Activated CD4-positive, alpha-beta T cell treated with anti-CD3 and anti-CD28 coated beads, Interleukin-2, amount 10 ng/mL, durations not matched to agents 24 days and 14 days (primary cell): ENCODE measurements at places on chromosomes 16 and 17.

DNA sequence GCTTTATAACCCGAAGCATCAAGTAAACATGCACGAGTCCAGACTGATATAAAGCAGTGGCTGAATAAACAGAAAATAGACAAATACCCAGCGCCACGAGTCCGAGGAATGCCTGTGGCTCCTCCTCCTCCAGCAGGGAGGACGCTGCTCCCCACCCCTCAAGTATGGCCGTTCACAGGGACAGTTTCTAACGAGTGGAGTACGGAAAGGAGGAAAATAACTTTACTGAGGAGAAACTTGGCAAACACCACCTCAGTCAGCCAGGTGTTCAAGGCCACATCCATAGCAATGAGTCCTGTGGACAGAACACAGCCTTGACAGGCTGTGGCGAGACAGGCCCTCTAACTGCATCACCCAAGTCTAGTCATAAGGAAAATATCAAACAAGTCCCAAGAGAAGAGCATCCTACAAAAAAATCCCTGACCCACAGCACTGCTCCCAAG is 9.2 kb downstream of the ZDHHC7 start:
- peak overlapping the region; percentile 56 for H3K27ac ChIP-seq
- no peak for DNase-seq
- H3K27me3 ChIP-seq: no peaks in the 10 kb centered on the region
- peaks cover 18% of the 10 kb centered on the region for H3K36me3 ChIP-seq

DNA sequence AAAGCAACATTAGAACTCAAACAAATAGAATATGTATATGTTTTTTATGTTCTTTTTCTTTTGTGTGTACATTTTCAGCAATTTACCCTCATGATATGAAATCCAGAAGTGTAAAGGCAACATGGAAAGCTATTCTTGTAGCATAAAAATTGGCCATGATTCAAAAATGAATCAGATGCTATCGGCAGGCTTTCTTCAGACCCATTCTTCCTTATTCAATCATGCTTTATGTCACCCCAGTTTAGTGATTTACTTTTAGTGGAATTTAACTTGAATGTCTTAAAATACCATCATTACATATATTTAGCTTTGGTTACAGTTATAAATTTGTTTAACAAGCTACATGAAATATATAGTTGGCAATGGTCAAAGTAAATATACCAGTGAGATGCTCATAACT is 21.4 kb upstream of the SMIM36 start:
- DNase-seq: no peak
- H3K4me3 ChIP-seq: no peak overlapping the region
- H3K36me3 ChIP-seq: no peaks in the 10 kb centered on the region

DNA sequence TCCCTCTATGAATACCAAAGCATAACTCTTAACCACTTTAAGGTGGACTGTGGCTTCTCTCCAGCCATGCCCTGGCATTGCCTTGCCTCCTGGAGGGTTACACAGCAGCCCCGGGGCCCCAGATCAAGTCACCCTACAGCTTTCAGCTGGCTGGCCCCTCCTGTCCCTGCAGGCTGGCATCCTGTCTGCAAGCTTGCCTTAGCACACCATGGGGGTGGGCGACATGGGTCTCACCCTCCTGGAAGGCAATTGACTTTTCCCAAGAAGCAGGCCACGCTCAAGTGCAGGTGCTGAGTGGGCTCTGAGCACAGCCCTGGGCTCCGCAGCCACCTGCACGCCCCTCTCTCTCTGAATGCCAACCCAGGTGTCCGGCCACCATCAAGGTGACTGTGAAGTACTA is 25.8 kb upstream of the AKTIP start:
- DNase-seq: no peak
- no peak overlapping the region for H3K4me3 ChIP-seq
- no peaks in the 10 kb centered on the region for H3K4me1 ChIP-seq
- no peak overlapping the region for H3K27ac ChIP-seq

DNA sequence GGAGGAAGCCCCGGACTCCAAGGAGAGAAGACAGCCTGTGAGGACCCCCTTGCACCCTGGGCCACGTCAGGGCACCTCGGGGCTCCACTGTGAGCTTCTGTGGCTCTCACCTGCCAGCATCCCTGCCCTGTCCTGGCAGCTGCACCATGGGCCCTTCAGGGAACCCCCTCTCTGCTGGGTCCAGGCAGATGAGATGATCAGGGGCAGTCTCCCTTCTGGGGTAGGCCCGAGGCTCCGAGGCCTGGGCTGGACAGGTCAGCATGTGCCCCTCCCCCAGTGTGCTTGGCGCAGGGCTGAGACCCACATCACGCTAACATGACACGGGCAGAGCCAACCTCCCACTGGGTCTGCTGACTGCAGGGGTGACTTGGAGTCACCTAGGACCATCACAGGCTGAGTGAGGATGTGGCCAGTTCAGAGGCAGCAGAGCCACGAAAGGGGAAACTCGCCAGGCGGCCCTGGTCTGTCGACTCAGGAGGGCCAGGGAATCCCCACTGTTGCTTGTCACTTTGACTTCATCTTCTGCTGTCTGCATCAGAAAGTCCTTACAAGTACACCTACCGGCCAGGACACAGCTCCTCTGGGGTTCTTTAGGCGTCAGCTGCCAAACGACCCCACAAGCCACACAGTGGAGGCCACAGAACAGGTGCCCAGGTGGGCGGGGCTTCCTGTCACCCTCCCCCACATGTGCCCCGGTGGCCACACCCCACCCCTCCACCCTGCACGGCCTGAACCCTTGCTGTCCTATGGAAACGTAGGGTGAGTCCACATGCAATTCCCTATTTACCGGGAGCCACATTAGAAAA is 2.2 kb downstream of the GALNS start:
- peak; percentile 65 for DNase-seq
- H3K4me1 ChIP-seq: peaks cover 19% of the 10 kb centered on the region
- H3K4me3 ChIP-seq: peak overlapping the region; percentile 72
- peaks cover 12% of the 10 kb centered on the region for H3K36me3 ChIP-seq
- no peak overlapping the region for H3K27ac ChIP-seq

DNA sequence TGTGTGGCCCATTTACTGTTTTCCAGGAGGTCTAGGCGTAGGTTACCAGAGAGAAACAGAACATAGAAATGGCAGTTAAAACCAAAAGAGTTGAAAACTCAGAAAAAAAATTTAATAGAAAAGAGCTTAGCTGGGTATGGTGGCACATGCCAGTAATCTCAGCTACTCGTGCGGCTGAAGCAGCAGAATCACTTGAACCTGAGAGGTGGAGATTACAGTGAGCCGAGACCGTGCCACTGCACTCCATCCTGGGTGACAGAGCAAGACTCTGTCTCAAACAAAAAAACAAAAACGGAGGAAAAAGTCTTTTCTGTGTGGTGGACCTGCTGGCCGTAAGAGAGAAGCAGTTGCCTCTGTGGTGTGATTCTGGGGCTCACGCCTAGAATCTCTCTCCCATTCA is 35.8 kb downstream of the MRTFB start:
- H3K27ac ChIP-seq: no peak overlapping the region
- no peak for DNase-seq
- no peaks in the 10 kb centered on the region for H3K27me3 ChIP-seq
- peaks cover 5% of the 10 kb centered on the region for H3K4me1 ChIP-seq
- H3K36me3 ChIP-seq: no peaks in the 10 kb centered on the region
